ENCODE measurements at places on chromosomes 12 and 14.
A peak's percentile ranks its signal among the peaks of the same experiment; 100 is the strongest.

GRCh38 chr14:89618330-89618708 is 201.3 kb upstream of the FOXN3 start:
- no peak for DNase-seq

- no peak for DNase-seq
Measured at GRCh38 chr14:68603533-68604360, 189.1 kb downstream of the ZFP36L1 start.

- DNase-seq, result no peak
Measured at GRCh38 chr12:38736821-38737220, 168.6 kb downstream of the CPNE8 start.

GRCh38 chr12:60415351-60415750 is 819.5 kb downstream of the SLC16A7 start:
- no peak for DNase-seq

DNA sequence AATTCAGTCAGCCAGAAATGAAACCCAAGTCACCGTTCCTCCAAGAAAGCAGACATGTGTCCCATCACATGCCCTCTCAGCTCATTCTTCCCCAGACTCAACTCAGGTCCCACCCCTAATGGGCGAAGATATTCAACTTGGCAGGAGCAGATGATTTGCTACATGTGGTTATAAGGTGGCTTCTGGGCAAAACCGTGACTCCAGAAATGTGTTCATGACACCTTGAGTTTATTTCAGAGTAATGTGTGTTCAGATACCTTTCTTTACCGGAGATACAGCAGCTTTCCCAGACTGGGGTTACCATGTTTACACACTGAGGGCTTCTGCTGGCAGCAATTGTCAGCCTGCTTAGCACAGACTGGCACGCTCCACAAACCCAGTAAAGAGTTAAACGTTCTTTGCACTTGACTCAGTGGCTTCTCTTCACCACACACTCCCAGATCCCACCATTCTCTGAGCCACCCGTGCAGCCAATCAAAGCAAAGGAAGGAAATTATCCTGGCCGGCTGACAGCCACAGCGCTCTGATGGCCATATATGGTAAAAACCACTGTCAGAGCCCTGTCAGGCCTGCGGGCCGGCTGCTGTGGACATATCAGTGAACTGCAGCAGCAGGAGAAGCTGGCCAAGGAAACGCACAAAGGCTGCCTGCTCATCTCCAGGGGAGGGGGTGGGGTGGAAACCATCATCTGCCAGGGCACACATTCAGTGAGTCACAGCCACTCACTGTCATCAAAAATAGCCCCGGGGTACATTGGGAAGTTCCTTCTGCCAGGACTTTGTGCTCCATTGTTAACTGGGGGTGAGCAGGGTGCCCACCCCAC is 39.9 kb downstream of the CORO1C start:
- DNase-seq, result peak; percentile 91

- no peak for DNase-seq
Measured at GRCh38 chr12:22573181-22573580, 28.8 kb upstream of the C2CD5 start.

DNA sequence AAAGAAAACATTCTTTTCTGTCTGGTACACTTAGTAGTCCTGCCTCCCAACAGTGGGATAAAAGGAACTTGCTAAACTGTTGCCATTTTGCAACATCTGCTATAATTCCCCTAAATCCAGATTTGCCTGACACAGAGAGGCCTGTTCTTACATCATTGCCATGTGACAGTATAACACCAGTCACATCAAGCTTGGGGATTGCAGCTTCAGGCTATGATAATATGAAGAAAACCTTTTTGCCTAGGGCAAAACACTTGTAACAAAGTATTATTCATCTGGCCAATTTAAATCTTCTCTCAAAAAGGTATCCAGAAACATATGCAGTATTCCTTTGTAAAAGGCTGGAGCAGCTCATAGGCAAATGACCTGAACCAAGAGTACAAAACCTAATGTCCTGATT is 80.9 kb upstream of the OTX2 start:
- DNase-seq, result no peak

DNA sequence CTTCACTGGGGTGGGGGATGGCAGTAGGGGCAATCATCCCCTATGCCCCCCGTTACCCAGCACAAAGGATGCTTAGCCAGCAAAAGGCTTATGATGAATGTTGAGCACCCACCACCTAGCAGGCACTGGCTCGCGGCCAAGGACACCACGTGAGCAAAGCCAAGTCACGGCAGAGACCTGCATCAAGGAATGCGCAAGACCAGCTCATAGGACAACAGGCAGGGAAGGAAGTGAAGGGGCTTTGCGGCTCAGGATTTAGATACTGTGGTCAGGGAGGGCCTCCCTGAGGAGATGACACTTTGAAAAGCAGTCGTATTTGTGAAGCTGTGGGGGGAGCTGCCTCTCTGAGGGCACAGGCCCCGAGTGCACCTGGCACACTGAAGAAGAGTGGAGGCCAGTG is 32.8 kb downstream of the SH2B3 start:
- DNase-seq, result peak; percentile 3

- no peak for DNase-seq
Measured at GRCh38 chr14:45028107-45028626, 55.7 kb upstream of the PRPF39 start.

GRCh38 chr12:62530596-62530995 is 64.0 kb downstream of the MON2 start:
- DNase-seq, result no peak

DNA sequence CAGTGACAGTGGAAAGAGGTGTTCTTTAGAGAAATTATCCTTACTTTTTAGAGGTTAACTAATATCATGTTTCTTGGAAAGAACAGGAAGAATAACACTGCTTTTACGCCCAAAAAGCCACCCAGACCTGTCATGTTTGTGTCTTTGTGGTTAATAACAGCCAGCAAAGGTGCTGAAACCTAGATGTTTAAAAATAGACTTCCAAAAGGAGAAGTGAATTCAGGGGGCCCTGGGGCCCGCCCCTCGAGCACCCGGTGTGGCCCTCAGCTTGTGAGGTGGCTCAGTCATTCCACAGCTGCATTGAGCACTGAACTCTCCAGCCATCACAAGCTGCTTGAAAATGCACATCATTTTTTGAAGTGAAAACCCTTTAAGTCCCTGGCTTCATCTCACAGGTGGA is 20.8 kb upstream of the AMN start:
- no peak for DNase-seq

- no peak for DNase-seq
Measured at GRCh38 chr12:18629916-18630315, 107.9 kb downstream of the PLCZ1 start.

DNA sequence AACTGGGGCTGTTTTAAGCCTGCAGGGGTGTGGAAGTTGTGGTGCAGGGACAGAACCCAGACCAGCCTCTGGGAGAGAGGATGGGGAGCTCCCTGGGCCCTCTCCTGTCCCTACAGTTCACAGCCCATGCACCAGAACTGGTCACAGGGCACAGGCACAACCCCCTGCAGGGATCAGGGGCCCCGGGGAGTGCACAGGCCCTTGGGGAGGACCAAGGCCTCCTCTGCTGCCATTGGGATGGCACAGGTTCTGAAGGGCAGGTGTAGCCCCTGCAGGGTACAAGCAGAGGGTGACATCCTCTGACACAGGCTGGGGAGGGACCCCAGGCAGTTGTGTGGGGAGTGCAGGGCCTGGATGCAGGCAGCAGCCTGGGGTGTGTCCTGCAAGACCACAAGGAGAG is 66.4 kb upstream of the SFSWAP start:
- DNase-seq, result no peak

GRCh38 chr12:68336889-68337303 is 4.7 kb upstream of the MDM1 start:
- no peak for DNase-seq

DNA sequence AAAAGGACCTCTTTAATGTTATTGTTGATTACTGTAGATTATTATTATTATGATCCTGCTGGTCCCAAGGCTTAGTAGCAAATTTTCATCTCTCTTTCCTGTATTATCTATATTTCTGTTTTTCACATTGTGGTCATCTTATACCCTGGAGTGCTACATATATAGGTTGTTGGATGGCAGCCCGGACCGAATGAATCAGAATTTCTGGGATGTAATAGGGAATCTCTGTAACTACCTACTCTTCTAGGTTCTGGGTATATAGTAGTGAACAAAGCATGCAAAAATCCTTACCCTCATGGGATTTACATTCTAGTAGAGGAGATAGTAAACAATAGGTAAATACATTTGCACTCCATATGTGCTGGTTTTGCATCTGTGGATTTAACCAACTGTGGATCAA is 31.4 kb downstream of the NUBPL start:
- DNase-seq, result no peak

DNA sequence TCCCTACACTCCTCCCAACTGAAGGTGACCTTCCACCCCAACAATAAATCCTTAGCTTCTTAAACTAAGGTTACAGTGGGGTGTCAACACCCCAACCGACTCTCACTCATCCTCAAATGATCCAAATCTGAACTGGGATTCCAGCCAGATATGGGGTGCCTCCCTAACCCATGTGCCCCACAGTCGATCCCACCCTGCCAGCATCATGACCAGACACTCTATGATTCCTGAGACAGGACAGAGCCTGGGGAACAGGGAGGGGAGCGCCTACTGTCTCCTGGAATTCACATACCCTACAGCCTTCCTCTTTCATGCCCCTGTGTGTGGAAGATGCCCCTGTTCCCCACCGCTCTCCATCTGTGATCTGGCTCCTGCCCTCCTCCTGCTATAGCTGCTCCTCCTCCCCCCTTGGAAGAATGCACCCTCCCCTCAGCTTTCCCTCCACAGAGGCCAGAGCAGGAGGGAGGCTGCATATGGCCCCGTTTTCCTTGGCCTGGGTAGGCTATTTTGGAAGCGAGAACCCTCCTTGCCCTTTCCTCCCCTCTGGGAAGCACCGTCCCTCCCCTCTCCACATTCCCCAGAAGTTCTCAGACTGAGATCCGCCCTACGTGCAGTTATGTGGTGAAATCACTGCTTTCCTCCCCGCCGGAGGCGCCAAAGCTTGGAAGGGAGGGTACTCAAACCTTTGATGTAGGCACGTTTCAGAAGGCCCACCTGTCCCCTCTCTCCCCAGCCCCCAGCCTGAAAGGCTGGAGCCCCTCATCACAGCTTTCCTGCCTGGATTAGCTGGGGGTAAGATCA is 48.0 kb downstream of the SMUG1 start:
- DNase-seq, result no peak

DNA sequence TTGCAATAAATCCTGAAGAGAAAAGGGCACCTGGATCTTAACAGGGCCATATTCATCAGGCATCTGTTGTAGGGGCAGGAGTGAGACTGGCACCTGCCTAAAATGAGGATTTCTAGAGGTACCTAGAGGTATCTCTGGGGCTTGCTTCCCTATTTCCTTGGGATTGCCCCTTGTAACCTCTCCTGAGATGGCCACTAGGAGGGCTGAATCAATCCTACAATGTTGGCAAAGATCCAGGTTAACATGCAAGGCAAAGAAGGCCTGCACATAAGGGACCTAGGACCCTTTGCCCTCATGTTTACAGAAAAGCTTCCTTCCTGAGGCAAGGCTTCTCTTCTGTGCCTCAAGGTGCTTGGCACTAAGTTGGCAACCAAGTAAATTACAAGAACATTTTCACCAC is 25.8 kb upstream of the CLEC4E start:
- no peak for DNase-seq

DNA sequence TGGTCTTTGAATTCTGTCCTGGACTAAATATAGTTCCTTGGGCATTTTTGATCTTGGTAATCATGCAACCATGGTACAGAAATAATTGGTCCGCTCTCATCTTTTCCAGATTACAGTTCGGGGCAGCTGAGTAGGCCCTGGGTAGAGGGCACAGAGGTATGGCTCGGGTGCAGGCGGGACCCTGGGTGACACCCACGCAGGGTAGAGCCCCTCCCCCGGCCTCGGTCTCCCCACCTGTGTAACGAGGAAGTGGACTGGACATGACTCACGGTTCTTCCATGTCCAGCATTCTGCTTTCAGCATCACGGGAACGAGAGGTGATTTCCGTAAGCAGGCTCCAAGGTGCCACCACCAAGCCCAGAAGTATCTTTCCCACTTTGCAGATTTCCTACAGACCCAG is 91.0 kb upstream of the DIO3 start:
- DNase-seq, result no peak

GRCh38 chr12:60042835-60043234 is 447.0 kb downstream of the SLC16A7 start:
- no peak for DNase-seq

GRCh38 chr12:51393676-51394545 is 2.7 kb upstream of the GALNT6 start:
- DNase-seq, result no peak

GRCh38 chr14:22850944-22851764 is 14.8 kb downstream of the MMP14 start:
- no peak for DNase-seq

DNA sequence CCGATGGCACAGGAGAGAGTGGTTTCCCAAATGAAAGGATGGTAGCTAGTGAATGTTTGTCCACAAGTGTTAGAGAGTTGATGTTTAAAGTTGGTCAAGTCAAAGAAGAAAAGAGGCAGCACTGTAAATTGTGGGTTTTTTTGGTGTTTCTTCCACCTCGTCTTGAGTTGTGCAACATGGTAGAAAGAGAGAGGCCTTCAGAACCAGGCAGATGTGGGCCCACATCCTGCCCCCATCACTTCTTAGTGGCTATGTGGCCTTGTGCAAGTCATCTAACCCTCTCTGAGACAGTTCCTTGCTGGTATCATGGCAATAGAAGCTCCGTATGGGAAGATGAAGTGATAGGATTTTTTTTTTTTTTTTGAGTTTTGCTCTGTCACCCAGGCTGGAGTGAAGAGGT is 60.8 kb downstream of the NDUFA12 start:
- no peak for DNase-seq

DNA sequence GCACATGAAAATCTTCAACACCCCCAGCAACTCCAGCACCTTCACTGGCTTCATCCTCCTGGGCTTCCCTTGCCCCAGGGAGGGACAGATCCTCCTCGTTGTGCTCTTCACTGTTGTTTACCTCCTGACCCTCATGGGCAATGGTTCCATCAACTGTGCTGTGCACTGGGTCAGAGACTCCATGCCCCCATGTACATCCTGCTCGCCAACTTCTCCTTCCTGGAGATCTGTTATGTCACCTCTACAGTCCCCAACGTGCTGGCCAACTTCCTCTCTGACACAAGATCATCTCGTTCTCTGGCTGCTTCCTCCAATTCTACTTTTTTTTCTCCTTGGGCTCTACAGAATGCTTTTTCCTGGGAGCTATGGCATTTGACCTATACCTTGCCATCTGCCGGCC is 11.5 kb upstream of the OR11G2 start:
- no peak for DNase-seq

DNA sequence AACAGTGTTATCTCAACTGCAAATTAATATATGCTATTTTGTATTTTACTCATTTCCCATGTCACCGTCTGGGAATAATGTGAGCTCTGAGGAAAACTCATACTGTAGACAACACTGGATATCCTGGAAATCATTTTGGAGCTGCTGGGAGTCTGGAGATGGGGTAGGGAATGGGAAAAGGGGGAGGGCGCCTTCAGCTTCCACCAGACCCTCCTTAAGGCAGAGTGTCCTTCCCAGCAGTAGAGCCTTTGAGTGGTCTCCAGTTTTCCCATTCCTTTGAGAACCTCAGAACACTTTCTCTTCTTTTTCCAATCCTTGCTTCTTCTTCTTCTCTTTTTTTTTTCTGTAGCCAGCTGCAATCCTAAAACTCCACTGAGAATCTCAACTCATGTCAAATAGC is 5.4 kb upstream of the LRIG3 start:
- no peak for DNase-seq

All from NCI-H510A treated with DMSO at 0.1 percent for 48 hours (cell line).